ENCODE measurements at places on chromosomes 3 and 15.
A peak's percentile ranks its signal among the peaks of the same experiment; 100 is the strongest.

DNA sequence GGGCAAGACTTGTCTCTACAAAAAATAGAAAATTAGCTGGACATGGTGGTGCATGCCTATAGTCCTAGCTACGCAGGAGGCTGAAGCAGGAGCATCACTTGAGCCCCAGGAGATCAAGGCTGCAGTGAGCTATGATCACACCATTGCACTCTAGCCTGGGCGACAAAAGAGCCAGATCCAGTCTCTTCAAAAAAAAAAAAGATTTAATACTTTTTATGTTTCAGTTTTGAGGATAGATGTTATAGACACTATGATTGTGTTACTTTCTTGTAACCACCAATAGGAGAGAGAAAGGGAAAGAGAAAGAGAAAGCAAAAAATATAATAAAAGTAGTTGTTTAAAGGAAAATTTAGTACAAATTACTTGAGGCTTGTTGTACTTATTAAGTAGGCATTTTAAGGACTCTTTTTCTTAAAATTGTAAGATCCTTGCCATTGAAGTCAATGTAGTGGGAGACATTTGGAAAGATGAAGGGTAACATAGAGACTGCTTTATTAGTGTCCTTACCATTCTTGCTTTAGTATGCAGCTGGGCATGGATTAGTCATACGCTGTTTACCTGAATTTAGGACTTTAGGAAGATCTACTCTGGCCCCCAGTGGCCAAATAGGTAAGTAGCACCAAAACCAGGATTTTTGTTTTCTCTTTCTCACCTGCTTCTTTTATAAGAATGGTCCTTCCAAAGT is 35.1 kb upstream of the ZDHHC23 start:
- peak; percentile 24 for DNase-seq

- DNase-seq = peak; percentile 83
Measured at GRCh38 chr3:128383316-128384235, 83.1 kb downstream of the DNAJB8 start.

GRCh38 chr15:85306946-85307686 is 73.3 kb upstream of the AKAP13 start:
- no peak for DNase-seq

DNA sequence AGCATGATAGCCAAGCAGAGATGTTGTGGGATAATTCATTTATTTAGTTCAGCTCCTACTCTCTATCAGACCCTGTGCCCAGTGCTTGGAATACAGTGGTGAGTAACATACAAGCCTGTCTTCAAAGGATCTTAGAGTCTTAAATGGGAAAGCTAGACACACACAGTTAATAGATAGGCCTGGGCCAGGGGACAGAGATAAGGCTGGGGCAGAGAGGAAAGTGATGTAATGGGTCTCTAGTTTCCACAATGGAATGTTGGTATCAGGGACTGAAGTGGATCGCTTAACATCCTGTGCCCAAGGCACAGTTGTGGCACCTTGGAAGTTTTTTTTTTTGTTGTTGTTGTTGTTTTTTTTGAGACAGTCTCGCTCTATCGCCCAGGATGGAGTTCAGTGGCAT is 79.9 kb upstream of the POLG start:
- DNase-seq = no peak

DNA sequence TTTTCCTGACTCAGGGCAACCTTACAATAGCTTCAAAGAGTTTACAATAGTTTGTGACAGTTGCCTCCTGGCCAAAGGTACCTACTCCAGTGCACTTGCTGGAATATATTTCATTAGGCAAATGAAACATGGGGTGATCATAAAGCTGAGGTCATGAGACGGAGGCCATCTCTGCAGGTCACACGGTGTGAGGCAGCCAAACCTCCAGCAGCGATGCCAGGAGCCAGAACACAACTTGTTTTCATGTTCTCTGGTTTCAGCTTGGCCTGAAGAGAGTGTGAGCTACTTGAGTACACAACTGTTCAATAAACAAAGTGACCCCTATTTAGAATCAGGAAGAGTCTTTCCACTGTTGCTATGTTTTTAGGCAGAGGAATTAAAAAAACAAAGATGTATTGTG is 42.7 kb upstream of the PYGO1 start:
- DNase-seq = no peak

GRCh38 chr3:80244390-80244789 is 476.6 kb upstream of the ROBO1 start:
- DNase-seq = no peak

DNA sequence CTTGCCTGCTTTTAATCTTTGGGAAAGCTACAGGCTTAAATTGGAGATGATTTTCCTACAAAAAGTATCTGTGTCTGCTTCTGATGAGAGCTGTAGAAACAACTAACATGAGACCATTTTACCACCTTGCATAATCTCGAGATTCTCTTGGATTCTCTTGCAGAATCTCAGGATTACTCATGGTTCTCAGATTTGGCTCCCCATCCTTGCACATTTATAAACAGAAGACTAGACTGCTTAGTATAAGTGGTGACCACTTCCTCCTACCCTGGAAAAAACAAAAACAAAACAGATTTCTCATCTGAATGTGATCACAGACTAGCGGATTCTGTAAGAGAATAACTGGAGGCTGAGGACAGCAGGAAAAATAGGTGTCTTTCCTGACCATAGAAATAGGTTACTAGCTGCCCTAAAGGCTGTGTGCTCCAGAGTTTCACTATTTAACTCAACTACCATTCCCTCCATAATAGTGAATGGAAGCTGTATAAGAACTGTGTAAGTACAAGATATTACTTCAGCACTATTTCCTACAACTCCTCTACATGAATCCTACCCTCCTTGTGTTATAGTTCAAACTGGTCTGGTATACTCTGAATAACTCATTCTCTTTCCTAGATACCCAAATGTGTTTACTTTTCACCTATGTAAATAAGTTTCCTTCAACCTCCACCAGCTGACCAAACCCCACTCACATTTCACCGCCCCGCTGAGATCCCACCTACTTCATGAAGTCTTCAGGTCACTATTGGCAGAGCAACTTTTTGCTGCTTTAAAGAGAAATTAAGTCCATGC is 122.2 kb upstream of the C2CD4B start:
- no peak for DNase-seq

- no peak for DNase-seq
Measured at GRCh38 chr3:130699765-130700164, 46.9 kb downstream of the PIK3R4 start.

DNA sequence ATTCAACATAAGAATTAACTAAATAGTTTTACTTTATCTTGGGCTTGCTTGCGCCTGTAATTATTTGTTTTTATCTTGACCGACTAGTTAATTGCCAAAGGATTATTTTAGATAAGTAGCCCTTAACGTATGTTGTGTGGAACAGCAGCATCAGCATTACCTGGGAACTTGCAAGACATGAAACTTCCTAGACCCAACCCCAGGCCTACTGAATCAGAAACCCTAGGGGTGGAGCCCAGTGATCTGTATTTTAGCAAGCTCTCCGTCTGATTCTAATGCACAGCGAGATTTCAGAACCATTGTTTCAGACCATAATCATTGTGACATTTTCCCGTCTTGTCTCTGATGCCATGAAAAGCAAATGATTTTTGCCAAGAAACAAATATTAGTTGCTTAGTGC is 31.1 kb downstream of the FILIP1L start:
- DNase-seq = no peak

DNA sequence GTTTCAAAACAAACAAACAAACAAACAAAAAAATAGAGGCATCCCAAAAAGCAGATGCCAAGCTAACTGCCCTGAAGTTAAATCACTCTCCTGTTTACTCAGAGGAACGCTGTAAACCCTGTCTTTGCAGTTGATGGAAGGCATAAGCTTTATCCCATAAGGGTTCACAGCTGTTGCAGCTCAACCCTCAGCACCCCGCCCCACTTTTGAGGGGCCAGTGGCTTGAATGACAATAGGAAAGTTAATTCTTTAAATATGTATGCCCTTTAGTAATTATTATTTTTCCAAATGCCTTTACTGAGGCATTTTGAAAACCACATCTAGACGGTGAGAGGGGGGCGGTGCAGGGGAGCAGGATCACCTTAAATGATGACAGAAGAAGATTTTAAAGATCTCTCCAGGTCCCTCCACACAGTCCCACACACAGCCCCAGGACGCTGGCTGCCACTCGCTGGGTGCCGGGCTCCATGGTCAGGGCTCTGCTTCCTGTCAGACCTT is 272.1 kb downstream of the FAM43A start:
- DNase-seq = no peak

GRCh38 chr3:150079029-150079739 is 108.5 kb upstream of the PFN2 start:
- peak; percentile 92 for DNase-seq

- DNase-seq = no peak
Measured at GRCh38 chr3:24162929-24163328, 217.8 kb downstream of the NR1D2 start.

DNA sequence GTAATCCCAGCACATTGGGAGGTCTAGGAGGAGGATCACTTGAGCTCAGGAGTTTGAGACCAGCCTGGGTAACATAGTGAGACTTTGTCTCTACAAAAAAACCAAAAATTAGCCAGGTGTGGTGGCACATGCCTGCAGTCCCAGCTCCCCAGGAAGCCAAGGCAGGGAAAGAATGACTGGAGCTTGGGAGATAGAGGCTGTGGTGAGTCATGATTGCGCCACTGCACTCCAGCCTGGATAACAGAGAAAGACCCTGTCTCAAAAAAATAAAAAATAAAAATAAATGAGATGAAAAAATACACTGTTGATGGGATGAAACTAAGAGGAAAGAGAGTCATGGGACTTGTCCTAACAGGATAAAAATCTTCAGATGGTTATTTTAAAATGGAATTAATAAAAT is 137.6 kb downstream of the IMPG2 start:
- DNase-seq = no peak

DNA sequence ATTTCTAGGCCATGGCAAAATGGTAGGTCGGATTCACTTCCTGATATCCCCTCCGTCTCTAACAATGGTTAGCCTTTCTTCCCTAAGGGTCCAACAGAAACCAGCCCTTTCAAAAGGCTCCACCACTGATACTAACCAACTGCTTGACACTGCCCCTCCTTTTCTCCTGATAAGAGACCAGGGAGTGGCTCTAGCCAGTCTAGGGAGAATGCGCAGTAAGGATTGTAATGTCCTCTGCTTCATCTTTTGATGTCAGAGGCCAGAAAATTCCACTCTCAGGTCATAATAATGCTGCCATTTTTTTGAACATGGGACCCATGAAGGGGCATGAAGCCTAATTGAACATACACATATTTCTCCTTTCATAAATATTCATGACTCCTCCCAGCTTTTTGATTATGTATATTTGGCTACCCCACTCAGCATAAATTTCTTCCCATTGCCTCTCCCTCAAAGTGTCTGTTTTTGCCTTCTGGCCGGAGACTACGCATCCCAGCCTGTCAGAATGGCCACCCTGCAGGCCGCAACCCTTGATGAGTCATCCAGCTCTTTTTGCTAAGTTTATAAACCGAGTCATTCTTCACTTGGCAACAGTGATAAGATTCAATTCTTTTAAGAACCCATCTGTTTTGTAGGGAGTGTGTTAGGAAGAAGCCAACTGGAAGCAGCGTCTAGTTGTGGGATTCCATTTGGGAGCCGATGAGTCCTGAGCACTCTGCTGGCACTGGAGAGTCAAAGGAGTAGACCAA is 189.0 kb upstream of the MCTP2 start:
- DNase-seq = peak; percentile 17

- DNase-seq = no peak
Measured at GRCh38 chr15:58312031-58312430, 119.8 kb upstream of the LIPC start.

- no peak for DNase-seq
Measured at GRCh38 chr3:50295553-50296431, 3.4 kb downstream of the HYAL3 start.

DNA sequence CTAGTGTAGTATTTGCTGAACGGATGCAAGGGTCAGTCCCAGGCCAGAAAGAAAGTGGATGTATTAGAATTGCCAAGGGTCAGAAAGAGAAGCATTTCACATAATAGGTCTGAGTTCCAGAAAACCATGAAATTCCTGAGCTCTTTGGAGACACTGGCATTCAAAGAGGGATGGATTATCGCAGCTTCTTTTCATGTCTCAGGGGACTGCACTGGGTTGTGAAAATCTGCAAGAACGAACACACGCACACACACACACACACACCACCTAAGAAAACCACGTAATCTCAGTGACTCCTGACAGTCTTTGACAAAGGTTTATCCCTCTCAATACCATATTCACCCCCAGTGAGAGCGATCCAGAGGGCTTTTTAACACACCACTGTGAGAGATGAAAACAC is 57.9 kb downstream of the TIPARP start:
- DNase-seq = no peak

DNA sequence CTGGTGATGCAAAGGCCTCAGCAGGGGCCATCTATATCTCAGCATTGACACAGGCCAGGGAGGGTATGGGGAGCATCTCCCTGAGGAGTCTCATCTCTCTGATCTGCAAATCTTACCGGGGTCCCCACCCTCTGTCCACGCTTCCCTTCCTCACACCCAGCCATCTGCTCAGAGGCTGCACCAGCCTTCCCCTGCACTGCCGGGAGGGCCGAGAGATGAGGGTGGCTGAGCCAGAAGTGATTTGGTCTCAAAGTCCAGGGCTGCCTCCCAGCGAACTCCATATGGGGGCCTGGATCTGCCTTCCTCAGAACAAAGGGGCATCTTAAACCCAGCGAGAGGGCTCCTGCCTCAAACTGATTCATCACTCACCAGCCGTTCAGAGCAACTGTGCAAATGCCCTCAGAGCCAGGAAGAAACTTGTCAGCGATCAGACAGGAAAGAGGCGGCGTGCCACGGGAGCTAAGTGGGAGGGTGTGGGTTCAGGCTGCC is 4.6 kb downstream of the IGDCC3 start:
- DNase-seq = peak; percentile 36

DNA sequence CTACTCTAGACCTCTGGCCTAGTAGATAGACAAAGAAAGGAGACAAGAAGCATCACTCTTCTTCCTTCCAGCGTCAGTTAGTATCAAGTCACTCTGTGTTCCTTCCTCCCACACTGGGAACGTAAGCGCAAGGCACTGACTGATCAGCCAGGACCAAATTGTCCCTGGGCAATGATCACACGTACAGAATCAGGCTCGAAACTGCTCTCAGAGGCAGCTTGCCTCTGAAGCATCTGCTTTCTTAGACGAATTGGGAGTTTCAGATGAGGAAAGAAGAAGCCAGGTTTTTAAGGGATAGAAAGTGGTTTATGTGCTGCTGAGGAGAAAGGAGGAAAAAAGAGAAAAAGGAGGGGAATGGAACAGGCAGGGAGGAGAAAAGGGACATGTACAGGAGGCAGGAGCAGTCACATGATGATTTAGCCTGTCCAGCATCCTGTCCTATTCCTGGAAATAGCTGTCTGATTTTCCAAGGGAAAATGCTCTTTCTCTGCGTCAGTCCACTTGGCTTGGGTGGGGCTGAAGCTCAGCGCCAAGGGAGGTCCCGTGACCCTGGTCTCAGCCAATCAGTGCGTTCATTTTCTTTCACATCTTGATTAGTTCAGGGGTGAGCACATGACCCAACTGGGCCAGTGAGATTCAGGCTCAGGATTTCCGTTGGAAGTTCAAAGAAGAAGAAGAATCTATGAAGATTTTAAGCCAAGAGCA is 102.0 kb upstream of the PRICKLE2 start:
- peak; percentile 62 for DNase-seq

DNA sequence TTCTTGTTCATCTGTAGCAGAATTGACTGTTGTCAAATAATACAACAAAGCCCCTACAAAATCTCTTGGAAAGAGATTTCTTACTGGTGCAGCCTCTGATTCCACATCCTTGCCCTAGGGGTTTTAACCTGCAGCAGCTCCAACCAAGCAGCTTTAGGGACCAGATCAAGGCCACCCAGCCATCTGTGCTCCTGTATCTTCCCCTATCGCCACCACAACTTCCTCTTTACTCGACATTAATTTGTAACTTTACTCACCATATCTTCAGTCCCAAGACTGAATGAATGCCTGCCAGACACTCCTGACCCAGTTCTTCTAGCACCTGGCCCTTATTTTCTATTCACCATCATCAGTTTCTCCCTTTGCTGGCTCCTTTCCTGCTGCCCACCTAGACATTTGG is 156.6 kb upstream of the IL12A start:
- no peak for DNase-seq

Data from umbilical cord (tissue), 2 donors.